ENCODE measurements at places on chromosomes 3 and 15.

DNA sequence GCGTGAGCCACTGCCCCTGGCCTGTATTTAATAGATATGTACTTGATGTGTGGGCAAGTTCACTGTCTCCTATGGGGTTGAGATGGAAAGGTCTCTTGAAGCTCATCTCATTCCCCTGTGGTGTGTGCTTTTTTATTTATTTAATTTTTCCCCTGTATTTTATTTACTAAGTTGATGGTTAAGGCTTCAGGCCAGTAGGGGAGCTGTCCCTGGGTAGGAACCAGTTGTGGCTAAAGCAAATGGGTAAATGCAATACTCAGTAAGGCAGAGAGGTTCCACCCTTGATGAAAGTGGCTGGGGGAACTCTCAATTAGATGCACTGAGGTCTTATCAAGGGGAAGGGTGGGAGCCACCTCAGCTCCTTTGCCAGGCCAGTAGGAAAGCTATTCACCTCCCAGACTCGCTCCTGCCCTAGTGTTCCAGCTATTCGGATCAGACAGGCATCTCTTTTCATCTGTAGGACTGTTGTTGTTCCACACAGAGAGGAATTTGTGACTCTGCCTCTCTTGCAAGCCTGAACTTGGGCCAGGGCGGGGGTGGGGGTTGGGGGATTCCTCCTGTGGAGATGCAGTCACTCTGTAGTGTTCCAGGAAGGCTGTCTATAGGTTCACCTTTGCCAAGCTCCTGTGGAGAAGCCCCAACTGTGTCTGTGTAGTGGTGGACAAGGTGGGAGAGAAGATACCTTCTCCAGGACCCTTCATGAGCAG, 26.1 kb downstream of the PCCB start:
- DNase-seq = peak; percentile 9

- DNase-seq = peak; percentile 80
Observed at GRCh38 chr3:120559242-120560061, 36.7 kb upstream of the NDUFB4 start.

- peak; percentile 90 for DNase-seq
Observed at GRCh38 chr15:27844018-27844666, 255.0 kb downstream of the OCA2 start.

- no peak for DNase-seq
Observed at GRCh38 chr15:89958107-89958805, 42.9 kb upstream of the ZNF710 start.

DNA sequence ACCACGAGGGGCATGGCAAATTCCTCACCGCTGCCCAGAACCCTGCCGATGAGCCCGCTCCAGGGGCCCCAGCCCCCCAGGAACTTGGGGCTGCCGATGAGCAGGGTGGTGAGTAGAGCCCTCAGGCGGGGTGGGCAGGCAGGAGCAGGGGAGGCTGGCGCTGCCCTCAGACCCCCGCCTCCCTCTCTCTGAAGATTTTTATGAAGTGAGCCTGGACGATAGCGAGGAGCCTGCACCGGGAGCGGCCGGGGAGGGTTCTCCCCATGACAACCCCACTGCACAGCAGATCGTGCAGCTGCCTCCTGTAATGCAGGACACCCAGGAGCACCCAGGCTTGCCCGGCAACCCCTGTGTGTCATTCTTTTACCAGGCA, 56.7 kb upstream of the UBE2Q2 start:
- no peak for DNase-seq

DNA sequence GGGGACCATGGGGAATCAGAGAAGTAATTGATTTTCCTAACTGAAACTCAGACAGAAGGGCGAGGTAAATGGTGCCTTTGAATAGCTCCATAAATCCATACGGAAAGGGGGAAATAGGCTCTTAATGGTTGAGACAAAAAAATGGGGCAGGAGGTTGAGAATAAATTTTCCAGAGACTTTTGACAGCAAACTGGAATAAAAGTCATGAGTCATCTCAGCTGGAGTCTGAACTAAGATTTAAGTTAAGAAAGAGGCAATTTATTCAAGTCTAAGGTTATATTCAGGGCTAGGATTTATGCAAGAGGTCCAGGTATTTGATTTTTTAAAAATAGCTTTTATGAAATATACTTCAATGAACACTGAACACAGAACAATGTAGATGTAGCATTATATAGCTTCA, 238.7 kb upstream of the RORA start:
- no peak for DNase-seq

DNA sequence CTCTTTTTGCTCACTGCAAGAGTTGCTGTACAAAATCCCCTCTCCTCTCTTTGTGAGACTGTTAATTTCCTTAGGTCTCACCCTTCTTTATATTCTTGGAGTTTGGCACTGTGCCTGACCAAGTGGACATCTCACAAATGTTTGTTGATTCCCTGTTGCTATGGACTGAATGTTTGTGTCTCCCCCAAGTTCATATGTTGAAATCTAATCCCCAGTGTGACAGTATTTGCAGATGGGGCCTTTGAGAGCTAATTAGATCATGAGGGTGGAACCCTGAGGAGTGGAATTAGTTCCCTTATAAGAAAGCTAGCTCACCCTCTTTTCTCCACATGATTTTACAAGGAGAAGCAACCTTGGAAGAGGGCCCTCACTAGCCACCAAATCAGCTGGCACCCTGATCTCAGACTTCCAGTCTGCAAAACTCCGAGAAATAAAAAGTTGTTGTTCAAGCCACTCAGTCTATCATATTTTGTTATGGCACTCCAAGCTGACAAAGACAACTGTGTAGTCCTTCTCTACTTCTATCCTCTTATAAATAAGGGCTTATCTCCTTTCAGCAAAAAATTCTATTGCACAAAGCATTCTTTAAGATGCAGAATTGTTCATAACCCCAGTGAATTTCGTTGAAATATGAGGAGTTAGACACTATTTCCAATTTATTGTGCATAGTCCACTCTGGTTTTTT, 65.5 kb upstream of the NPHP3 start:
- peak; percentile 56 for DNase-seq

GRCh38 chr3:156973954-156974353, 147.8 kb downstream of the LEKR1 start:
- no peak for DNase-seq

- DNase-seq = peak; percentile 47
Observed at GRCh38 chr3:155352900-155353490, 59.5 kb upstream of the STRIT1 start.

GRCh38 chr3:132292042-132292441, 25.2 kb upstream of the ACP3 start:
- no peak for DNase-seq

GRCh38 chr15:45225506-45226273, 26.3 kb upstream of the SLC28A2 start:
- DNase-seq = no peak

DNA sequence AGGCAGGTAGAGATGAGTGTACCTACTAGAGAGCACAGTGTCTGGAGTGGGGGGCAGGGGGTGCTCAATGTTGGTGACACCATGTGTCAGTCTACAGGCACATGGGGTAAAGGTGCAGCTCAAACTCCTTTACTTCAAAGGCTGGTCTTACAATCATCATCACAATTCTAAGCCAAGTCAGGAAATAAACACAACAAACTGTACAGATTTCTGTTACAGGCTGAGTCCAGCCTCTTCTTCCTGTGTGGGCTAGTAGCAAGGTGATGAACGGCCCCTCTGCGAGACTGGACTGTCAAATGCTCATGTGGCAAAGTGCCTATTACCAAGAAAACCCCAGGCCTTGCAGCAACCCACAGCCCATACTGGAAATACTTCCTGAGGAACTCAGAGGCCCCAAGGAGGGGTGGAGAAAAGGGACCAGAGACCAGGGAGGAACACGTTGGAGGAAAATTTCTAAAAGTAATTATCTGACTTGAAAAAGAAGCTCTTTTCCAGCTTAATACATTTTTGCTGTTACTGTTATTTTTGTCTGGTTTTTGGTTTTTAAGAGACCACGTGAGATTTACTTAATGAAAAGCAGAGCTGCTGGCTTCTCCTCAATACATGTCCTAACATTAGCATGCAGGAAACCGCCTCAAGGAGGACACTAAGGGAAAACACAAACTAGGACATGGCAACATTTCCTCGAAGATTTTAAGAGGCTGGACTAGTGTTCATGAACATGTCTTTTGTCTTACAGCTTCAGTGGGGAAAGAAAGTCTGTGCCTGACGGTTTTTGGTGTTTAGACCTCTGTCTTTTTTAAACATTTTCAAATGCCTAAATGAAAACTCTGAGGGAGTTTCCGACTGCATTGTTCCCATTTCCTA, 29.5 kb downstream of the TBC1D2B start:
- peak; percentile 78 for DNase-seq

- no peak for DNase-seq
Observed at GRCh38 chr15:80591938-80592825, 102.9 kb upstream of the ABHD17C start.

DNA sequence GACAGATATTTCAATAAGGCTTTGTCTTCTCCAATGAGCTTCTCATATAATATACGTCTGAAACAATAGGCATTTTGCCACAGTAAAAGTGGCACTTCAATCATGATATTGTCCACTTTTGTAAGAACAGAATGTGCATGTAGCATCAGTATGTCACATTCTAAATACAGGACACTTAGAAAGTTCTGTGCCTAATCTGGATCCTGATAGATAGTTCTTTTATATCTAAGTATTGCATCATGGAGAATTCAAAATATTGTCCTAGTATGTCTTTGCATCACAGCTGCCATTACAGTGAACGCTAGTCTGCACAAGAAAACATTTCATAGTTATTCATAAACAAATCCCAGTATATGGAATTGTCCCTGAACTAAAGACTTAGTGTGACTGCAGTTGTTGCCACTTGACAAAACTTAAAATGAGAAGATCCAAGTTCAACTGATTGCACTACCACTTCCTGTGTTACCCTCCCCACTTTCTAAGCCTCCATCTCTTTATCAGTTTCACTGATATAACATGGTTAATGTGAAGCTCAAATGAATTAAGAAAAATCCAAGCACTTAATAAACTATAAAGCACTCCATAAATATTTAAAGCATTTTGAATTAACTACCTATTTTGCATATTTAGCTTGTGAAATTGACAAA, 19.6 kb downstream of the LRRFIP2 start:
- DNase-seq = no peak

DNA sequence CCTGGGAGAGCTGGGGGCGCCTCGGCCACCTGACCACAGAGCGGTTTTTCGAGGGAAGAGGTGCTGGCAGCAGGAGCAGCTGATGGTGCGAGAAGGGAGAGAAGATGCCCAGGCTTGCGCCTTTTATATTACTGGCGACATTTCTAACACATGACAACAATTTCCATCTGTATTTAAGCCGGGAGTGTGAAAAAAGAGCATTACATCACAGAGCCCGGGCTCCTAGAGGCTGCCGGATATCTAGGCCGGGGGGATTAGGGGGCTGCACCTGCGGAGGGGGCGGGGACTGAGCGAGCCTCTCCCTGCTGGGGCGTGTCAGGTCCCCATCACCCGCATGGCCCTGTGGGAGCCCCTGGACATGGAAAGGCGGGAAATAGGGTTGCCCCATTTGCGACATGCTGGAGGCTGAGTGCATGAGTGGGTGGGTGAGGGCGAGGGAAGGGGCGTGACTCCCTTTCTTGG, 440.7 kb downstream of the MAGI1 start:
- DNase-seq = no peak

DNA sequence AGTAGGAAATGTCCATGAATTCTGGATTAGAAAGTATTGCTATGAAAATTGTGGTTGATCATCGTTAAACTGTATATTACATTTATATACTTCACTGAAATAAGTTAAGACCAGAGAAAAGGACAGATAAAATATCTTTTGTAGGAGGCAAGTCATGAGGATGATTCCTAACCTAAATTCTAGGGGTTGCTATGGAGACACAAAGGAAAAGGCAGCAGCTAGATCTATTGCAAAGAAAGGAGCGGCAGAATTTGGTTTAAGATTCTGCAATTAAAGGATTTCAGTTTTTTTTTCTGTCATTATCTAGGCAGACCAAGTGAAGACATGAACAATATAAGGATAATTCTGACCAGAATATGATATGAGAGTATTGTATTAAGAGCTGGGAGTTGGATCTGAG, 136.1 kb downstream of the CHL1 start:
- DNase-seq = no peak

DNA sequence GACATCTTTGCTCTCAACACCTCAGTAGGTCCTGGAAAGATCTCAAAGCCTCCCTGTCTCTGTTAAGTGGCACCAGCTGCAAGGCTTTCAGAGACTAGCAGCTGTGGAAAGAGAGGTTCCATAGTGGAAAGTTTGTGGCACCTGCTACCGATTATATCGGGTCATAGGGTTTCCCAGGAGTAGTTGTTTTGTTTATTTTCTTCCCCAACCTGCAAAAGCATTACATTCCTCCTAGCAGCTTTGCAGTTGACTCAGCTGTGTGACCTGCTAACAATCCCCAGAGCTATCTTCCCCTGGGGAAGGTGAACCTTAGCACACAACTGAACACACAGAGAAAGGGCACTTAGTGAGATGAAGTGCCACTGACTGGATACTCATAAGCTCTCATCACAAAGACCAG, 598.9 kb upstream of the GRM7 start:
- no peak for DNase-seq

DNA sequence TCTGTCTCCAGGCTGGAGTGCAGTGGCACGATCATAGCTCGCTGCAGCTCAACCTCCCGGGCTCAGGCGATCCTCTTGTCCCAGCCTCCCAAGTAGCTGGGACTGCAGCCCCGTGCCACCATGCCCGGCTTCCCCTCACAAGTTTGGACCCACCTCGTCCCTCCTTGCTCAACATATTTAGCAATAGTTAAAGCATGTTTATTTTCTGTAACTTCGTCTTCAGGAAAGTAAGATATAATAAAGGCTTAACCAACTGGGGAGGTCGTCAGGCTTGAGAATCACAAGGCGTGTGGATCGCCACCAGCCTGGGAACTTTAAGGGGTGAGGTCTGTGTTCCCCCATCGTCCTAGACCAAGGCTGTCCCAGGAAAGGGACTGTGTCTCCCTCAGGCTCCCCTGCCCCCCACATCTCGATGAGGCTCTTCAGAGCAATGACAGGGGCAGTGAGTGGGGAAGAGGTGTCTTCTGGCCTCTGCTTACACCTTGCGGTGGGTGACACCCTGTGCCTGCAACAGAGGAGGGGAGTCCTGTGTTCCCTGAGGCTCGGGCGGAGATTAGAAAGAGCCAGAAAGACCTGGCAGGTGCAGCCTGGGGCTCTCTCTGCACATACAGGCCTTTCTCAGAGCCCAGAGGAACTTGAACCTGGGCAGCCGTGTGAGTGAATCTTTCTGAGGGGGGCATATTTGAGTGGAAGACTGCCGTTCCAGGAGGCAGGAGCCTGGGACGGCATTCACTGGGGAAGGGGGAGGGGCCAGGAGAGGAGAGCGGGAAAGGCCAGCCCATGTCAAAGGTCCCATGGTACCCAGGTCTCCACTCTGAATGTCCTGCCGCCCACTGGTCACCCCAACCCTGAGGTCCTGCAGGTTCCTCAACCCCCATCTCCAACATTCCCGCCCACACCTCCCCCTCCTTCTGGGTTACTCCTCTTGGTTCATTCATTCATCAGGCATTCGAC, 152.3 kb downstream of the SMAD6 start:
- DNase-seq = no peak

GRCh38 chr3:4826237-4827100, 152.8 kb upstream of the BHLHE40 start:
- no peak for DNase-seq

All from fibroblast of skin of scalp (primary cell).